ENCODE measurements at places on chromosomes 16 and 17.

DNA sequence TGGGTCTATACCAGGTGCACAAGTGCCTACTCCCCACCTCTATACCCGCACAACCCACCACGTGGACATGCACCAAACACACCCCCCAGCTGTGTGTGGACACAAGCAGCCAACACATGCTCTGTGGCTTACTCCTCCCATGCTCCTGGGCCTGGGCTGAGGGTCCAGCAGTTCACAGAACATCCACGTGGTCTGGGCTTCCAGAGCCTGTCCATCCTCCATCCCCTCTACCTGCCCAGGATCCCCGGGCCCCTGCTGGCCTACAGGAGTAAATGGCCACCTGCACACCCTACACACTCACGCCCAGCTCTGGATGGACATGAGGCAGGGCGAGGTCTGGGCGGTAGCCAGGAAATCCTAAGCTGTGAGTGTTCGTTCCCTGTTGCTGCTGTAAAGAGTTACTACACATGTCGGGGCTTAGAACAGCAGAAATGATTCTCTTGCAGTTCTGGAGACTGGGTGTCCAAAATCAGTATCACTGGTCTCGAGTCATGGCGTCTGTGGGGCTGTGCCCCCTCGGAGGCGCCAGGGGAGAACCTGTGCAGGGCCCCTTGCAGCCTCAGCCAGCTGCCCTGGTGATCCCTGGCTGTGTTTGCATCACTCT lies 15.0 kb upstream of the RAI1 start:
- peak; percentile 52 for DNase-seq

DNA sequence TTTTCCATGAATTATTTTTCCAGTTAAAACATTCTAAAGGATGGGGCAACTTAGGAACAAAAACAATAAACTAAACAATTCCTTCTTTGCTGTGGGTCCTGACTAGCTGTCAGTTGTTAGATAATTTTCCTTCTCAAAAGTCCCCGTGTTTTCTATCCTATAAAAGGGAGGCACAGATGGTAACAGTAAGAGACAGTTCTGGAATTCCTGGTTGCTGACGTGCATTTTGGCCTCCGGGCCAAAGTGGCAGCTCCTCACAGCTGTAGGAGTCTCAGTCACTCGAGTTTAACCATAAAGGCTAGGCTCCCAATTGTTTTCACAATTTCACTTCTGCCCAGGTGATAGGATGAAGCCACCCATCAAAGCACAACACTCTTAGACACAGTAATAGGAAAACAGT lies 77.0 kb upstream of the ZNF423 start:
- peak; percentile 35 for DNase-seq

DNA sequence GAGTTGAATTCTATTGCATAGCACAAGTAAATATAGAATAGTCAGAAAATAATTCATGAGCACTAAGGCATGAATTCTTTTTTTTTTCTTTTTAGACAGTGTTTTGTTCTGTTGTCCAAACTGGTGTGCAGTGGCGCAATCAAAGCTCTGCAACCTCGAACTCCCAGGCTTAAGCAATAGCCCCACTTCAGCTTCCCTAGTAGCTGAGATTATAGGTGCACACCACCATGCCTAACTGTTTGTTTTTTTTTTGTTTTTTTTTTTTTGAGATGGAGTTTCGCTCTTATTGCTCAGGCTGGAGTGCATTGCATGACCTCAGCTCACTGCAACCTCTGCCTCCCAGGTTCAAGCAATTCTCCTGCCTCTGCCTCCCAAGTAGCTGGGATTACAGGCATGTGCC lies 16.6 kb downstream of the TUBD1 start:
- no peak for DNase-seq

DNA sequence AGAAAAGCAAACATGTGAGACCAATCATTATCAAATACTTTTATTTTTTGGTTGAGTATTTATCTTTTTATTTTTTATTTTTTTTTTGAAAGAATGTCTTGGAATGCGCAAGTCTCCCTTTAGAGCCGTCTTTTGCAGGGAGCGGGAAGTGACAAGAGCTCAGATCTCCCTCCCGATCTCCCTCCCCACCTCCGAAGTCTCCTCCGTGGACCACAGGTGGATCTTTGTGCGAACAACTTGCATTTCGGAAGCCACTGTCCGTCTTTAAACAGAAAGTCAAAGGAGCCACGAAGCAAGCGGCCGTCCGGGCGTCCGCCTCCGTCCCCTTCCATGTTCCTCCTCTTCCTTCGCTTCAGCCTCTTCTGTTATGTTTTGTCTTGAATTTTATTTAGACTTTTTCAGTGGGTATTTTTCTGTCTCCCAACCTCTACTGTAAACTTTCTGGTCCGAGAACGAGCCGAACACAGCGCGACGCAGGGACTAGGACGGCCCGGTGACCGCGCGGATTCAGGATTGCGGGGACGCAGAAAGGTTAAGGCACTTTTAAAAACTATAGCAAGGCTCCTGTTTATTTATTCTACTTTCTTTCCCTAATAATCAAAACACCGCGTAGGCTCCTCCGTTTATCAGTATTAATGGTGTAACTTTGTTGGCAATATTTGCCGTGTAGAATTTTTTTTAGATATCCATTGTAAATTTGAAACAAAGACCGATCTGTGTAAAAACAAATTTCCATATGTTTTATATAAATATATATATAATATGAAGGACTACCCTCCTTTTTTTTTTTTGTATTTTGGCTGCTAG lies 3.3 kb downstream of the FOXF1 start:
- DNase-seq, result peak; percentile 29

- peak; percentile 66 for DNase-seq
Observed at GRCh38 chr16:66382171-66382965, 15.9 kb downstream of the CDH5 start.

All from kidney (tissue), 22 donors.